ENCODE measurements at places on chromosomes 2 and 18. TPM values are rescaled to one million over a fixed set of nuclear protein-coding genes. Genes with fewer than 3 reads are reported as not detected.

GRCh38 chr2:66134138-66134701, 300.7 kb upstream of the MEIS1 start:
- no peaks in the 10 kb centered on the region for H3K27me3 ChIP-seq
- DNase-seq, result no peak
- no peak overlapping the region for H3K27ac ChIP-seq
- no peak overlapping the region for H3K4me3 ChIP-seq

- H3K36me3 ChIP-seq, result no peaks in the 10 kb centered on the region
- H3K27me3 ChIP-seq, result no peaks in the 10 kb centered on the region
- DNase-seq, result no peak
These were observed 31.5 kb downstream of the RTP5 start for GRCh38 chr2:241901018-241901380.

DNA sequence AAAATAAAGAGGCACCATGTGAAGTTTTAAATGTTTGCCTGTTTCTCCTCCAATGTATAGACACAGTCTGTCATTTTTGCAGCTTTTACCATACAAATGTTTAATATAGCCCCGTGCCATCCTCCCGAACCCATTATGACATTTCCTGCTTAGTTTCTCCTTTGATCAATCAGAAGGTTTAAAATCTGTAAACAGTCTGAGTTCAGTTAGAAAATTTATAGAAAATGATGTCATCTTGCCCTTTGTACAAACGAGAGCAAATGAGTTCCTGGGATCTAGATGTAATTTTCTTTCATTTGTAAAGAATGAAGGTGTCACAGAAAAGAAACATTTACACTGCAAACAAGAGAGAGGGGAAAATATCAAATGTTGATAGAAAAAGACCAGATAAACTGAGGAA, 62.7 kb upstream of the NFU1 start:
- DNase-seq, result no peak
- peaks cover 16% of the 10 kb centered on the region for H3K36me3 ChIP-seq
- no peaks in the 10 kb centered on the region for H3K27me3 ChIP-seq
- no peak overlapping the region for H3K27ac ChIP-seq
- H3K4me3 ChIP-seq, result no peak overlapping the region

DNA sequence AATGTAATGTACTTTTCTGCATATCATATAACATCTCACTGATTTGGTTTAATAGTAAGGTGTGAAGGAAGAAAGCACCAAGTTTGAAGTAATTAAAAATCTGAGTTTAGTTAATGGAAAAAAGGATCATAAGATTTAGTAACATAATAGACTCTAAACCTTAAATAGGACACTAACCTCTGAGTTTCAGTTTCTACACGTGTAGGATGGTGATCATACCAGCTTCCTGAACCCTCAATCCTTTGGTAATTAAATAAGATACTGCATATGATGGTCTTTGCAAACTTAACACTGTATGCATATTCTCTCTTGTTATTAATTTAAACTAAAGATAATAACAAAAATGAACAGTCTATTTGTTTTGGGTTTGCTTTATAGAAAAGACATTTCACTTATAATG, 216.8 kb downstream of the NUP35 start:
- no peak overlapping the region for H3K4me3 ChIP-seq
- DNase-seq, result no peak
- no peaks in the 10 kb centered on the region for H3K4me1 ChIP-seq
- H3K36me3 ChIP-seq, result no peaks in the 10 kb centered on the region
- no peak overlapping the region for H3K27ac ChIP-seq

GRCh38 chr2:236309669-236310029, 45.4 kb upstream of the ASB18 start:
- DNase-seq, result no peak
- no peak overlapping the region for H3K4me3 ChIP-seq
- no peaks in the 10 kb centered on the region for H3K27me3 ChIP-seq
- no peaks in the 10 kb centered on the region for H3K36me3 ChIP-seq
- H3K4me1 ChIP-seq, result no peaks in the 10 kb centered on the region

DNA sequence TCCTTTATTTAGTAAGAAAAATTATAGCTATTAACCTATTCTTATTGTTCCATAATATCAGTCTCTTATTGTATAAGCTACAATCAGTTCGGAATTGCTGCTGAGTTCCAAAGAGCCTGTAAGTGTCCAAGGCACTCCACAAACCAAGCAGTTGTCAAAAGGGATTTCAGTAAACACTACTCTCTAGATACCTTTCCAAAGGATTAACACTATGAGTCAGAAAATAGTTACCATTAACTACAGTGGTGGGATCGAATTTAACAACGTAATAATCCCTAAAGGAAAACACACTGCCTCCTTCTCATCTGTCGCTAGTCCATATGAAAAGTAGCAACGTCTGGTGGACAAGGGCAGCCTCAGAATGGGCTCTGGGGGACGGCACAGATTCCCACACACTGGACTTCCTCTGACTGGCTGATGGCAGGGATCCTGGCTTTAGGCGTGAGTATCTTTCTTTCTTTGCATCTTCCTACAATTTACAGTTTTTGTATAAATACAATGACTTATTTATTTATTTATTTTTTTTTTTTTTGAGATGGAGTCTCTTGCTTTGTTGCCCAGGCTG, 8.8 kb downstream of the TGFBRAP1 start:
- H3K27ac ChIP-seq, result no peak overlapping the region
- no peaks in the 10 kb centered on the region for H3K36me3 ChIP-seq
- no peak for DNase-seq
- H3K4me1 ChIP-seq, result peaks cover 14% of the 10 kb centered on the region

DNA sequence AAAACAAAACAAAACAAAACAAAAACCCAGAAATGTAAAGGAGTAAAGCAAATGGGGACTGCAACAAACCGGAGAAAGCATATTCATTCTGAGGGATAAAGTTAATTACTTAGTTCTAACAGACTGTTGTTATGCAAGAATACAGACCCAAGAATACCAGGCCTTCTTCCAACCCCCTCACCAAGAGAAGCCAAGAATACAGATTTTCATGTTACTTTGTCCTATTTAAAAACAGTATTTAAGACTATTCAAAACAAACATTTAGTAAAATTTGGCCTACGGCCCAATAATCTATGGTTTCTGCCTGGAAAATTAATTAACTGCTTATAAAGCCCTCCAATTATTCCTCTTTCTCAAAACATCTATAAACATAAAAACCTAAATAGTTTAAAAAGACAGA, 91.4 kb downstream of the USP34 start:
- no peaks in the 10 kb centered on the region for H3K27me3 ChIP-seq
- peaks cover 39% of the 10 kb centered on the region for H3K36me3 ChIP-seq
- peaks cover 5% of the 10 kb centered on the region for H3K4me1 ChIP-seq
- H3K27ac ChIP-seq, result no peak overlapping the region

- DNase-seq, result no peak
- H3K27ac ChIP-seq, result no peak overlapping the region
- H3K4me1 ChIP-seq, result no peaks in the 10 kb centered on the region
- no peaks in the 10 kb centered on the region for H3K36me3 ChIP-seq
- H3K4me3 ChIP-seq, result no peak overlapping the region
- H3K27me3 ChIP-seq, result peaks cover 4% of the 10 kb centered on the region
These were observed 51.8 kb upstream of the PMAIP1 start for GRCh38 chr18:59848002-59848401.

GRCh38 chr18:33906046-33906445, 318.7 kb downstream of the NOL4 start:
- no peaks in the 10 kb centered on the region for H3K36me3 ChIP-seq
- no peaks in the 10 kb centered on the region for H3K27me3 ChIP-seq
- H3K27ac ChIP-seq, result no peak overlapping the region
- H3K4me1 ChIP-seq, result no peaks in the 10 kb centered on the region

GRCh38 chr18:48800466-48800865, 150.3 kb downstream of the SMAD7 start:
- no peak overlapping the region for H3K4me3 ChIP-seq
- peak overlapping the region; percentile 84 for H3K27ac ChIP-seq
- DNase-seq, result no peak
- peaks cover 44% of the 10 kb centered on the region for H3K4me1 ChIP-seq
- H3K36me3 ChIP-seq, result no peaks in the 10 kb centered on the region

GRCh38 chr2:69134306-69134945, 121.4 kb downstream of the ANTXR1 start:
- no peaks in the 10 kb centered on the region for H3K36me3 ChIP-seq
- H3K27me3 ChIP-seq, result no peaks in the 10 kb centered on the region
- H3K4me1 ChIP-seq, result peaks cover 14% of the 10 kb centered on the region
- no peak overlapping the region for H3K4me3 ChIP-seq

GRCh38 chr18:22145160-22145559, 24.2 kb upstream of the GATA6 start:
- H3K27me3 ChIP-seq, result no peaks in the 10 kb centered on the region
- H3K36me3 ChIP-seq, result no peaks in the 10 kb centered on the region
- no peak overlapping the region for H3K4me3 ChIP-seq
- H3K4me1 ChIP-seq, result no peaks in the 10 kb centered on the region

DNA sequence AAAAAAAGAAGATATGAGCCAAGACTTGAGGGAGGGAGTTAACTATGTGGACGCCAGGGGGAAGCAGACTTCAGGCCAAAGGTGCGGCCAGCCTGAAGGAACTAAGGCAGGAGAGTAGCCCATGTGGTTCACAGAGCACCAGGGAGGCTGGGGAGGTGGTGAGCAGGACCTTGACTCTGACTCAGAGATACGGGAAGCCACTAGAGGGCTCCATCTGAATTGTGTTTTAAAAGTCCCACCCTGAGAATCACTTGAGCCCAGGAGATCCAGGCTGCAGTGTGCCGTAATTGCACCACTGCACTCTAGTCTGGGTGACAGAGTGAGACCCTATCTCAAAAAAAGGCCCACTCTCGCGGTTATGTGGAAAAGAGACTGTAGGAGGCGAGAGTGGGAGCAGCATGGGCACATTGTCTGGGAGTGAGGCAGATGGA, 12.3 kb downstream of the CEP192 start:
- no peaks in the 10 kb centered on the region for H3K27me3 ChIP-seq
- peaks cover 4% of the 10 kb centered on the region for H3K4me1 ChIP-seq
- no peak overlapping the region for H3K4me3 ChIP-seq
- H3K27ac ChIP-seq, result no peak overlapping the region
- peak; percentile 18 for DNase-seq
- peaks cover 64% of the 10 kb centered on the region for H3K36me3 ChIP-seq

DNA sequence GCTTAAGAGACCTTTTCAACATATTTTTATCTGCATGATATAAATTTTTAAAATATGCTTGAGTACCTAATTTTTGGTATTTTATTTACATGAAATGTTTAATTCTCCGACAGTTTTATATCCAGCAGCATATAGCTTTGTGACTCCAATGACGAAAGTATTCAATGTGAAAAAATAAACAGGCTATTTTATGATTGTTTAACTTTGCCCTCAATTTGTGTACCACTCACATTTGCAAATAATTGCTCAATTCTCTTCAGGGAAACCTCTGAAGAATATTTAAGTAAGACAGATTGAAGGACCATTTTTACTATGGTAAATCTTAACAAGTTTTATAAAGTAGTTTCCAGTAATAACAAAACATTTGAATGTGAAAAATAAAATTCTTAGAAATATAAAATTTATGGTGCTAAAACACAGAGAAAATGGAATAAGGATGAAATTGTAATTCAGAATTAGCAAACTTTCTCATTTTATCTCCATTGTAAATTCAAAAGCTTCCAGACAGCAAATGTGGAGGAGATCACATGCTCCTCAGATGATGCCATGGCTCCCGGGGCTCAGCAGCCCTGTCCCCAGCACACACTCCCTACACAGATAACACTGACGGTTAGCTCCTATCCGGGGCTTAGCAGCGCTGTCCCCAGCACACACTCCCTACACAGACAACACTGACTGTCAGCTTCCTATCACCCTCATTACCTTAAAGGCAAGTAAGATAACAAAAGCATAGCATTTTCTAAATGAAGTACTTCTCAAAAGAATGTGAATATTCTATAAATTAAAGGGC, 39.7 kb downstream of the SH3YL1 start:
- no peaks in the 10 kb centered on the region for H3K36me3 ChIP-seq
- H3K4me1 ChIP-seq, result no peaks in the 10 kb centered on the region
- no peak overlapping the region for H3K4me3 ChIP-seq

DNA sequence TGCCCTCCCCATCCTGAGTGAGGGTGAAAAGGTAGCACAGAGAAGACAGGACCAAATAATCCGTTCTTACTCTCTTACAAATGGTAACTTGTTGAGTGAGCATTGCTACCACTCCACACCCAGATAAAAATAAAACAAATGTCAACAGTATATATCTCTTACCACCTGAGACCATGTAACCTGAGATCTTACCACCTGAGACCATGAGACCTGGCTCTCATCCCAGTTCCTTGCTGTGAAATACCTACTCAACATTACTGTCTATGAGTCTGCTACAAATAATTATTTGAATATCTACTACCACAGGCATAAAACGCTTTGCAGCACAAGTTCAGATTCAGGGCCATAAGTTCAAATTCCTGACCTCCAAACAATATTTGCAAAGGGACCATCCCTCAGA, 234.7 kb downstream of the C1D start:
- H3K27ac ChIP-seq, result no peak overlapping the region
- no peak for DNase-seq
- no peaks in the 10 kb centered on the region for H3K27me3 ChIP-seq
- no peaks in the 10 kb centered on the region for H3K4me1 ChIP-seq
- H3K36me3 ChIP-seq, result no peaks in the 10 kb centered on the region

GRCh38 chr2:143690235-143690634, 561.0 kb downstream of the ARHGAP15 start:
- H3K4me1 ChIP-seq, result no peaks in the 10 kb centered on the region
- no peak for DNase-seq

- no peaks in the 10 kb centered on the region for H3K36me3 ChIP-seq
- no peak overlapping the region for H3K27ac ChIP-seq
- no peak overlapping the region for H3K4me3 ChIP-seq
- no peaks in the 10 kb centered on the region for H3K27me3 ChIP-seq
These were observed 49.8 kb downstream of the RAMP1 start for GRCh38 chr2:237909075-237909695.

The RAD51AP2 gene
- 0.06 TPM for total RNA-seq

The CENPA gene
- total RNA-seq, result 3.3 TPM

The TMEM163 gene
- total RNA-seq, result 0.80 TPM

The ALPP gene
- total RNA-seq, result not detected

The BOK gene
- total RNA-seq, result 3.7 TPM

The GPAT2 gene
- 3.3 TPM for total RNA-seq

The MC4R gene
- not detected for total RNA-seq

The MRPL53 gene
- 184 TPM for total RNA-seq

The ATP6V1C2 gene
- 0.09 TPM for total RNA-seq

The NEURL3 gene
- not detected for total RNA-seq

The TFCP2L1 gene
- total RNA-seq, result 0.14 TPM
